HT-29 (cell line): ENCODE measurements at places on chromosomes 13 and 19. TPM values are rescaled to one million over a fixed set of nuclear protein-coding genes. Genes with fewer than 3 reads are reported as not detected.
A peak's percentile ranks its signal among the peaks of the same experiment; 100 is the strongest.

GRCh38 chr13:44932850-44933251 is 56.4 kb downstream of the NUFIP1 start:
- no peak for DNase-seq

GRCh38 chr19:39390451-39390750 is 505 bp downstream of the PAF1 start:
- DNase-seq, result peak; percentile 90

DNA sequence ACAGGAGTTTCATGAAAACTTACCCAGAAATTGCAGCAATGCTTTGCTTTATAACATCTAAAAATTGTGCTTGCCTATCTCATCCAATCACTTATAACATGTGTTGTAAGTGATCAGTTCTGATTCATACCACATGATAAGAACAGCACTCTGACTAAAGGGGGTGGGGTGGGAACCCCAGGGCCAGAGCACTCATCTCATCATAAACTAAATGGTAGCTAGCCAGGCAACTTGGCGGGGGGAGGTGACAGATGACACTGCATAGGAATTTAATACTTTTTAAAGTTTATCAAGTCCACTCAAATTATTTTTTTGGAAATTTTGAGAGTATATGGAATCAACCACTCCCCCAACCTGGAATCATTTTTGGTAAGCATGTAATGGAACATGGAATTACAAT is 42.1 kb downstream of the FOXO1 start:
- no peak for DNase-seq

- no peak for DNase-seq
Observed at GRCh38 chr19:871446-872265, 12.2 kb downstream of the CFD start.

- peak; percentile 98 for DNase-seq
Observed at GRCh38 chr13:27339299-27339698, 68.7 kb downstream of the RASL11A start.

- DNase-seq, result peak; percentile 49
Observed at GRCh38 chr13:83498481-83499190, 383.6 kb downstream of the SLITRK1 start.

DNA sequence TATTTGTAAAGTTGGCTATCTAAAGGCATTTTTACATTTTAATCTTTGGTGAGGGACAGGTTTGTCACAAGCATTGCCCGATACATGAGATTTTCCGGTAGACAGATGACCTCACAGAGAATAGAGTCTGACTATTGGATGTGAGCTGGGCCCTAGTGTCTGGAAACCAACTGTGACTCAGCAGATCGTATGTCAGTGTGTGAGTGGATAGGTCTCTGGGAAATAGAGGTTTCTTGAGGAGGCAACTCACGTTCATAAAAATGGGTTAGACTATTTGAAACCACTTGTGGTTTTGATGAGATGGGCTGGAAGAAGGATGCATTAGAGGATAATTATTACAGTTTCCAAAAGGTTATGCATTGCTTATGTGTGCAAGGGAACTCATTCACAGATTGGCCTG is 19.2 kb downstream of the HS6ST3 start:
- no peak for DNase-seq

Gene PLK5
- total RNA-seq, result not detected in 2 replicates

GRCh38 chr13:72061613-72062012 is 194.6 kb upstream of the DACH1 start:
- DNase-seq, result no peak

DNA sequence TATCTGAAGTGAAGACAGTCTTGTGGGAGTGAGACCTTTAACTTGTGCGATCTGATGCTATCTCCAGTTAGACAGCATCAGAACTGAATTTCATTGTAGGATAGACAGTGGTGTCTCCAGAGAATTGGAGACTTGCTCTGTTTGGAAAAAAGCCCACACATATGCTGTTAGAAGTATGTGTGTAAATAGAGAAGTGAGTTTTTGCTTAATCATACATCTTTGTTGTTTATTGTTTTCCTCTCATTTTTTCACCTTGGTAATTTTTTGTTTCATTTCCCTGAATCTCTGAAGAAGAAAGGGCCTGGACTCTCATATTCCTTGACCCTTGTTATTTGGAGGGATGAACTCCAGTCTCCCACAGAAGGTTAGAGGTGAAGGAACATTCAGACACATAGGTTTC is 21.8 kb downstream of the FPR3 start:
- no peak for DNase-seq

Gene ZNF729
- total RNA-seq, result not detected in 2 replicates

DNA sequence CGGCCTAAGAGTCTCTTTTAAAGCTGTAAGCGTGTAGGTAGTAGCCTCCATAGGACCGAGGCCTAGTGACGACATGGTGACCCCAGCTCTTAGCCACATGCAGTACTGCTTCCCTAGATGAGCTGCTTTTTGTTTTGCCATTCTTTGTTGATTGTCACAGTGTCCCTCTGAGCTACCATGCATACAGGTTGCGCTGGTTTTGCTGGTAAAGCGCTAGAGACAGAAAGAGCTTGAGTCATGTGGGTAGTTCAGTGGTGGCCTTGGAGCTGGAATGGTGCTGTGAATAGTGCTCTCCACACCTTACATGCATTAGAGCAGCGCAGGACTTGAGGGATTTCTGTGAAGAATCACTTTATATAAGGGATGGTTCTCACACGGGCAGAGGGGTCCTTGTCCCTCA is 5.1 kb downstream of the HNRNPM start:
- no peak for DNase-seq

DNA sequence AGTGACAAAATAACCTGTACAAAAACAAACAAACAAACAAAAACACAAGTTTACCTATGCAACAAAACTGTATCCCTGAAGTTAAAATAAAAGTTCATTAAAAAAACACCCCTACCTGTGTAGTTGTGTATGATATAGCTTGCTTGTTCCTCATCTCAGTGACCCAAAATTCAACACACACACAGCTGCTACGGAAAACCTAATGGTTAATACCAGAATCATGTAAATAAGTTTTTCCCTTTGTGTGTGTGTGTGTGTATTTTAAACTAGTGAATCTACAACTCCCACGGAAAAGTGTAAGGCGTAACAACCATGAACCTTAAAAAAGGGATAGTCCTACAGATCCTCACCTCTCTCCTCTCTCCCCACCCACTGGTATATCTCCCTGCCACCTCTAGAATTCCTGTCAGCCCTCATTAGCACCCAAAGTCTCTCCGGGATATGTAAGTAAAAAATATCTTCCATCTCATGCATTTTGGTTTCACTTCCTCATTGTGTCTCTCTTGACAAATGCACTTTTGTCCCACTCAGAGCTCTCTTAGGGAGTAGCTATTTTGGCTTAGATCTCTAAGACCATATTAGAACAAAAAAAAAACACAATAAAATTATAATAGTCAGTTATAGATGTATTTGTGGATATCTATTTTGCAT is 2236.5 kb downstream of the PCDH9 start:
- DNase-seq, result no peak
